NCI-H748 treated with DMSO at 0.1 percent for 48 hours (cell line): ENCODE measurements at places on chromosomes 16 and 17.

- DNase-seq, result no peak
These were observed 7.8 kb upstream of the TEX19 start for GRCh38 chr17:82351254-82351712.

- no peak for DNase-seq
These were observed 38.3 kb upstream of the CRHR1 start for GRCh38 chr17:45745601-45746494.

GRCh38 chr16:53773150-53773846 lies 69.3 kb downstream of the FTO start:
- peak; percentile 56 for DNase-seq

DNA sequence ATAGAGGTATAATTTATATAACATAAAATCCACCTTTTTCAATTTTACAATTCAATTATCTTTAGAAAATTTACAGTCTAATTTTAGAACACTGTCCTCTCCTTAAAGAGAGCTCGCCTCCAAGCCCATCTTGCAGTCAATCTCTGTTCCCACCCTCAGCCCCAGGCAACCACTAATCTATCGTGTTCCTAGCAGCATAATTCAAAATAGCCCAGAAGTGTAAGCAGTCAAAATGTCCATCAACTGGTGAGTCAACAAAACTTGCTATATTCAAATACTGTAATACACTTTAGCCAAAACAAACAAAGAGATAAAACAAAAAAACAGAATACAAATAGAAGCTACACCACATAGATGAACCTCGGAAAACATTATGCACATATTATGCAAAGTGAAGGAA lies 1006.8 kb upstream of the EEF2KMT start:
- DNase-seq, result no peak

DNA sequence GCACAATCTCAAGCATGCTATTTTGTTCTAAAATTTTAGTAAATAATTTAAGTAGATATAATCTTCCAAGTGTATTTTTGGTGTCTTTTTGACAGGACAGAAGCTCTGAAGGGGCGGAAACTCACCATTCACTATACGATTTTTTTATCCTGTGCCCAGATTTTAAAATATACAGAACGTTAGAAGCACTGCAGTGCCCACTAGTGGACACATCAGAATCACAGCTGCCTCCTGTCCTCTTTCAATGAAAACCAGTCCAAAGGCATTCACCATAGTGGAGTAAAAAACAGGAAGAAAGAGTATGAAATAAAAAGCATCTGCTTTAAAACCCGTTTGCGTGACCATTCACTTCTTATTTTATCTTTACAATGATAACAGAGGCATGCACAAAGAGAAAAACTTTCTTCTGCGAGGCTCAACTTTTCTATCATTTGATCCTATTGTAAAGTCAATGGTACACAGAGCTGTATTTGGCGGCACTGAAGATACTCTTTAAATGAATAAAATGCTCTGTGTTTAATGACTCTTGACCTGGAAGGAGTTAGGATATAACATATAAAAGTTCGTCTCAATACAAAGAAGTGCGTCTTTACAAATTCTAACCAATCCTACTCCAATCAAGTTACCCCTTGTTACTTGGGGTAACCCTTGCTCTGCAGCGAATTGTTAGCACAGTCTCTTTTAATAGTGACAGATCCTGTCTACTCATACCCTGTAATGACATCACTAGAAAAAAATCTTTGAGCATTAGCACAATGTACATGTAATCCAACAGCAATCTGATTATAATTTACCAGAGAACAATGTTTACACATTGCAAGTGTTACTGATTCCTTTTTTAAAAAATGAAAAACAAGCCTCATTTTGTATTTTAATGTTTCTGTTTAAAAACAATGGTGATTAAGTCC lies 339.8 kb upstream of the PSMD7 start:
- peak; percentile 44 for DNase-seq
